ENCODE measurements at places on chromosomes 5 and 9.
A peak's percentile ranks its signal among the peaks of the same experiment; 100 is the strongest.

DNA sequence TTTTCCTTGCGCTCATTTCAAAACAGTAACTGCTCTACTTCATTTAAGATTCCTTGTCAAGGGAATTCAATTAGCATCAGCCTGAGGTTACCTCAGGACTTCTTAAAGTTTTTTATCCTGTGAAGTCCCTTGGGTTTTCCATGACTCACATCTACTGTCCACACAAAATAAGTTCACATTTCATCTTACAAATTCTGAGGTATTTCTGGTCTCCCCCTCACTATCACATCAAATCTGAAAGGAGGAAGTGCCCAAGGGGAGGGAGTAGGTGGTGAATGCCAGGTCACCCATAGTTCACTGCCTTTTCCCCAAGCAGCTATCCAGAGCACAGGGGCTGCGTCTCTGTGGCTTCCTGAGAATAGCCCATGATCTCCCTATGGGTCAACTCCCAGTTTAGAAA is 227.1 kb upstream of the NREP start:
- DNase-seq, result no peak

- peak; percentile 23 for DNase-seq
These were observed 2.2 kb upstream of the PCYOX1L start for GRCh38 chr5:149355688-149356087.

GRCh38 chr5:43051684-43052083 is 11.6 kb upstream of the ANXA2R start:
- no peak for DNase-seq

DNA sequence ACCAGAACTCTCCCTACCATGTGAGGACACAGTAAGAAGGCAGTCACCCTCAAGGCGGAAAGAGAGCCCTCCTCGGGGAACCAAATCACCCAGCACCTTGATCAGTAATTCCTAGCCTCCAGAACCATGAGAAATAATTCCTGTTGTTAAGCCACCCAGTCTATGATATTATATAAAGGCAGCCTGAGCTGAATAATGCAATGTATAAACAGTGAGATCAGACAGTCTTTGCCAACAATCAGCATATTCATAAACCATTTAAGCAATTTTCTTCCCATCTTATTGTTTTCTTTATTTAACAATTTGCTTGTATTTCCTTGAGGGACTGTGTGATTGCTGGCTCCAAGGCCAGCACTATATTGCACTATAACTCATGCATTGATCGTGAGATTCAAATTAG is 144.4 kb upstream of the DAPK1 start:
- DNase-seq, result no peak

GRCh38 chr9:69174616-69175463 is 763 bp downstream of the TJP2 start:
- peak; percentile 47 for DNase-seq

DNA sequence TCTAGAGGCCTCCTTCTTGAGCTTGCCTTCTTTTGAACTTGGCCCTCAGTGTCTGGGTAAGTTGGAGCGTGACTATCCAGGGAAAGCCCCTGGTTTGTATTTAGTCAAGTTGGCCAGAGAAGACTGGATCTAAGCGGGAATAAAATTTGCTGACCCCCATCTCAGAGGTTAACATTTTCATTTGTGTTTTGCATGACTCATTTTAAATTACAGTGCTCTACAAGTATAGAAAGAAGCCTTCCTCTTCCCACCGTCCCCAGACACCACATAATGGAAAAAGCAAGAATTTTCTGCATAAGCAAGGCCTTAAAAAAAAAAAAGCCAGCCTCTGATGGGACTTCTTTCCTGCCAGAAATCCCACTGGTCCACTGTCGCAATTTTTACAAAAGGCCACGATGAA is 27.2 kb downstream of the PIK3R1 start:
- no peak for DNase-seq

GRCh38 chr5:9344751-9345240 is 201.1 kb downstream of the SEMA5A start:
- no peak for DNase-seq

DNA sequence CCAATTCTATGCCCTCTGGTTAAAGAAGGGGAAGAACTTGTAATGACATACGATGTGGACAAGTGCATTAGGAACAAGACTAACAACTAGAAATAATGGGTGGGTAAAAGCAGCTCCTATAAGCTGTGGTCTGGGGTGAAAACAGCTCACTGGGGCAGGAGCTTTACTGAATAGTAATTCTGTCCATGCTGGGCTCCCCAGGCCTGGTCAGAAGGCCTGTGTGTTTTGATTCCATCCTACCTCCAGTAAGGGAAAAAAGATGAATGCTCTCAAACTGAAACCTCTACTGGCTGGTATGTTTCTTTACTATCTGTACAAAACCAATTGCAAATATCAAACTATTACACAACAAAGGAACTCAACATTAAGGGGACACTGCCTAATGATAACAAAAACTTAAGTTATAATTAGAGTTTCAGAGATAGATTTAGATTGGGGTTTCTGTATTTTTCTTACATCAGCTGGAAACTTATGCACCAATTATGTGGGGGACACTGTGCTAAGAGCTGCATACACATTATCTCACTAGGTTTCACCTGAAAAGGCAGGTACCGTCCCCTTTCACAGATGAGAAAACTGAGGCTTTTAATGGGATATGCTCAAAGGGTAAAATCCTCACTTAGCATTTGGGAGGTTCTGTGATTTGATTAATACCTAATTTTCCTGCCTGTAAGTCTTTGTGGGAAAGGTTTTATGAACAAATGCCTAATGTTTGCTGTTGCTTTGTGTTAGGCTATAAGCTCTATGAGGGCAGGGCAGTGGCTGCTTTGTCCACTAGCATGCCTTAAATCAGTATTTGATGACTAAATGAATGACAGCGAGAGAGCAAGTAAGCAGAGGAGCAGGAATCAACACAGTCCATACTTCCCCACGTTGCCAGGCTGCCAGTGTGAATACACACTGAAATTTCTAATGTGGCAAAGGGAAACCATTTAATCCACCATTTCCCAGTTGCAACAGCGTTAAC is 53.6 kb downstream of the ELL2 start:
- no peak for DNase-seq

DNA sequence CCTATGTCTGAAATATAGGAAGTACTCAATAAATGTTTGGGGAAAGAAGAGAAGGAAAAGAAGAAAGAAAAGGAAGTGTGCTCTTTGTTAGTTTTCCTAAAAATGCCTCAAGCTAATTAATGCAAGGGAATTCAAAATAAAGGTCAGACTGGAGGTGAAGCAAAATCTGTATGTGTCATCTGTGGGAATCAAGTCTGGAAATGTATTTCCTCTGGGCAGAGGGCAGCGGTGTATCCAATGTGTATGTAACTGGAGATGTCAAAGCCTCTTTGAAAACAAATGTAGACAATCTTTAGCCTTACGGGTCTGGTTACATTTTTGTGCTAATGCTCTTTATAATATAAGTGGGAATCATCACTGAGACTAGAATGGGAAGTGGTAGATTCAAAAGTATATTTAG is 471.4 kb downstream of the MAN2A1 start:
- DNase-seq, result no peak

DNA sequence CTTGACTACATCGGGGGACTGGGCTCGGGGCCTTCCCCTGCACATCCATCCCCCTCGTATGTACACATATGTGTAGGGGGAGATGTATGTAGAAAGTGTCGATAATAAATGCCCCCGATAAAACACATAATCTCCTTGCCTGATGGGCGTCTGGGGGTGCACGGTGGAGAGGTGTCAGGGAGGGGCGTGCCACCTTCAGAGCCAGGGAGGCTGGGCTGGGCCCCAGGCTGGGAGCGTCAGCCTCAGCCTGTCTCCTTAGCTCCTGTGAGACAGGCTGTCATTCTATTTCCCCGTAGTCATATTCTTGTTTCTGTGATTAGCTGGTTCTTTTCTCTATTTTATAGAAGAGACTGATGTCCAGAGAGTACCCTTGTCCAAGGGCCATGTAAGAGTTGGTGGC is 4.7 kb upstream of the RXRA start:
- no peak for DNase-seq

DNA sequence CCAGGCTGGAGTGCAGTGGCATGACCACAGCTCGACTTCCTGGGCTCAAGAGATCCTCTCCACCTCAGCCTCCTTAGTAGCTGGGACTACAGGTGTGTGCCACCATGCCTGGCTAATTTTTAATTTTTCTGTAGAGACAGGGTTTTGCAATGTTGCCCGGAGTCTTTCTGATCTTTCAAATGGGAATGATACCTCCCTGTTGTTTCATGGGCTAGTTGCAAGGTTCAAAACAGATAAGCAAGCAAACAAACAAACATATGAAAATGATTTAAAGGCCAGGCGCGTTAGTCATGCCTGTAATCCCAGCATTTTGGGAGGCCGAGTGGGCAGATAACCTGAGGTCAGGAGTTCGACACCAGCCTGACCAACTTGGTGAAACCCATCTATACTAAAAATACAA is 45.3 kb upstream of the PLPP1 start:
- DNase-seq, result no peak

GRCh38 chr9:112569186-112569585 is 82.6 kb downstream of the KIAA1958 start:
- DNase-seq, result no peak

GRCh38 chr9:129568560-129569501 is 52.1 kb downstream of the C9orf50 start:
- no peak for DNase-seq

- peak; percentile 1 for DNase-seq
These were observed 75.6 kb downstream of the ST8SIA4 start for GRCh38 chr5:100827481-100827889.

DNA sequence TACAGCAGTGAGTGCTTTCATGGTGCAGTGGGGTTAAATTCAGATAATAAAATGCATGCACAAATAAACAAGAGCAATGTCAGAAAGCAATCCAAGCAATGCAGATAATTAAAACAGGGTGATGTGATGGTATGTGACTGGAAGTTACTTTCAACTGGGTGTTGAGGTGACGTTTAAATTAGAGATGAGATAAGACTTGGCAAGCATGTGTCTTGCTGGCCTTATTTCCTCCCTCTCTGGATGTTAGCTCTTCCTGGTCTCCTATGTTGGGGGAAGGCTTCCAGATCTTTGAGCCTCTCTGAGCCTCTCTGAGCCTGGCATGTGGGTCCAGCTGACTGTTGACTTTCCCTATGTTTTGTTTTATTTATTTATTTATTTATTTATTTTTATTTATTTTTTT is 54.4 kb downstream of the DOCK2 start:
- DNase-seq, result no peak

DNA sequence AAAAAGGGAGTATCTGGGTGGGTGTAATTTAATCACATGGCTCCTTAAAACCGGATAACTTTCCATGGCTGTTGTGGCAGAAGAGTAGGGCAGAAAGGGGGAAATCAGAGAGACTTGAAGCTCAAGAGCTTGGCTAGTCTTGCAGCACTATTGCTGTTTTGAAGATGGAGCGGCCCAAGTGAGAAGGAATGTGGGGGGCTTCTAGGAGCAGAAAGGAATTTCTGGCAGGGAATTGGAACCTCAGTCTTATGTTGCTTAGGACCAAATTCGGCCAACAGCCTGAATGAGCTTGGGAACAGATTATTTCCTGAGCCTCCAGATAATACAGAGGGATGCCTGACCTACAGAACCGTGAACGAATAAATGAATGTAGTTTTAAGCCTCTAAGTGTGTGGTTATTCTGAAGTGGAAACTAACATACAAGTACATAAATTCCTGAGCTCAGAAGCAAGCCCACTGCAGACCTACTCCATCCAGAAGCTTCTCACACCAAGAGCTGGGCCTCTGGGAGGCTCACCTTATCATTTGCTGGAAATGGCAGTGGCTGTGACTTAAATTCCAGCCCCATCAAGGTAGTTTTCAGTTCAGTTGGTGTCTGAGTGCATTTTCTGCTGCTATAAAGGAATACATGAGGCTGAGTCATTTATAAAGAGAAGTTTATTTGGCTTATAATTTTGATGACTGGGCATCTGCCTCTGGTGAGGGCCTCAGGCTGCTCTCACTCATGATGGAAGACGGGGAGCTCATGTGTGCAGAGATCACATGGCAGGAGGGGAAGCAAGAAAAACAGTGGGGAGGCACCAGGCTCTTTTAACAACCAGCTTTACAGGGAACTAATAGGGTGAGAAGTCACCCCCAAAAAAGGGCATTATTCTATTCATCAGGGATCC is 15.3 kb upstream of the TMEM174 start:
- no peak for DNase-seq

DNA sequence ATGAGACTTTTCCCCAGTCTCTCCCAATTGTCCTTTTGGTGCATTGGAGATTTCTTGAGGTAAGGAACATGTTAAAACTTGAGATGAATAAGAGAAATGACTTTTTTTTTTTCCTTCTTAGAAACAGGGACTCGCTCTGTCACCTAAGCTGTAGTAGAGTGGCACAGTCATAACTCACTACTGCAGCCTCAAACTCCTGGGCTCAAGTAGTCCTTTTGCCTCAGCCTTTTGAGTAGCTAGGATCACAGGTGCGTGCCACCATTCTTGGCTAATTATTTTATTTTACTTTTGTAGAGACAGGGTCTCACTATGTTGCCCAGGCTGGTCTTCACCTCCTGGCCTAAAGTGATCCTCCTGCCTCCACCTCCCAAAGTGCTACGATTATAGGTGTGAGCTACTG is 25.9 kb downstream of the CDC42SE2 start:
- DNase-seq, result no peak

- DNase-seq, result peak; percentile 9
These were observed 42.1 kb upstream of the MAST4 start for GRCh38 chr5:66553916-66554575.

DNA sequence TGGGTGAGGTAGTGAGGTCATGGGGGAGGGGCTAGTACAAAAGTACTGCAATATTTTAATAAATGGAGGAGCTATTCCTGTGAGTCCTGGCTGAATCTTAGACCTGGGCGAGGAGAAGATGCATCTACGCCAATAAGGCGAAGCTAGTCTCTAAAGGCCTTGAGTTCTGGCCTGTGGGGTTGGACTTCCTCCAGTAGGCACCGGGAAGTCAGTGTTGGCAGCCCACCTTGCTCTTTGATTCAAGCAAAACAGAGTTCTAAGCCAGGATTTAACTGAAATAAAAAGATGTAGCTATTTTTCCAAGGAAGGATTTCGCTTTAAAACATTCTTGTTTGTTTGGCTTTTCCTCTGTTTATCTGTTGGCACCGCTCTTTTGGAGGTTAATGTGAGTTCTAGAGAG is 244.6 kb downstream of the KIF4B start:
- DNase-seq, result no peak

- DNase-seq, result no peak
These were observed 75.0 kb downstream of the TMEM232 start for GRCh38 chr5:110651507-110651906.

DNA sequence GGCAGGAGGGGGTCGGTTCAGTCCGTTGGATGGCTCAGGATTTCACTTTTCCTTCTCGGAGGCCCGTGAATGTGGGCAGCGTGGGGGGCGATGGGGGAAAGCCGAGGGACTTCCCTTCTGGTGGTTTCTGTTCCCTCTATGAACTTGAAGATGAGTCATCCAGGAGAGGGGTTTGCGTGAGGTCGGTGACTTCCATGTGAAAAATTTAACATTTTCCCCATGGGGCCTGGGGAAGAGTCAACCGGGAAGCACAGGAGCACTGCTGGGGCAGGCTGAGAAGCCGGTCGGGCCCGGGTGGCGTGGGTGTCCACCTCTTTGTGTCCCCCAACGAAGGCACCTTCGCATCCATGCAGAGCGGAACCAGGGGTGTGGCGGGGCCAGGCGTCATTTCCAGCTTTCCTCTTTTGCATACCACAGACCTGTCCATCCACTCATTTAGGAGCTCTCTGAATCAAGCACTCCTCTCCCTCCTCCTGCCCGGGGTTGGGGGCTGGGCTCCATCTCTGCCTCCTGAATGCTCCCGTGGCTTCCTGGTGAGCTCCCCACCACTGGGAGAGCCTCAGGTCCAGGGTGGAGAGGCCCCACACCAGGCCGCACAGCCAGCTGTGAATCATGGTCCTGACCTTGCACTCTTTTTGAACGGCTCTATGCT is 68.4 kb downstream of the ANKRD33B start:
- DNase-seq, result peak; percentile 65
